ENCODE measurements at places on chromosomes 7 and 10.

DNA sequence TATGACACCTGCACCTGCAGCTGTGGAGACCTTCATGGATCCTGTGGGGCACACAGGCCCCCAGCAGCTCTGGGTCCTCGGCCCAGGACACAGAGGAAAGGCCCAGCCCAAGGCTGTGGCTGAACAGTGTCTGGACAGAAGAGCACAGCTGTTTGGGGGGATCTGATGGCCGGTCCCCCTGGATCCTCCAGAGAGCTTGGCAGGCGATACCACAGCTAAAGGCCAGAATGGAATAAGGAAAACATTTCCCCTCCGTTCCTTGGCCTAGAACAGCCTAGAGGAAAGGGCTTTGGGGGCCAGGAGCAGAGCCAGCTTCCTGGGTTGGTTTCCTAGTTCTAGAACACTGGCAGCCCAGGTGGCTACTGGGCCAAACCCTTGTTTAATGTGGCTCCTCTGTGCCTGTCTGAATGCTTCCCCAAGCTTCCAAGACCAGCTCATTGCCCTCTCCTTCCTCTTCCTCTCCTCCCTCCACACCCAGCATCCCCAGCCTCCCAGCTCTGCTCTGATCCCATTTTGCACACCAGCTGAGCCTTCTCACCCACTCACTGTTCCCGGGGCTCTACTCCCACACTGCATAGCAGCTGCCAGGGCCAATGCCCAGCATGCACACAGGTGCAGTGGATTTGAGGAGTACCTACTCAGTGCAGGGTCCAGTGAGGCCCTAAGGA is 46.9 kb downstream of the GPAM start:
- DNase-seq = no peak

DNA sequence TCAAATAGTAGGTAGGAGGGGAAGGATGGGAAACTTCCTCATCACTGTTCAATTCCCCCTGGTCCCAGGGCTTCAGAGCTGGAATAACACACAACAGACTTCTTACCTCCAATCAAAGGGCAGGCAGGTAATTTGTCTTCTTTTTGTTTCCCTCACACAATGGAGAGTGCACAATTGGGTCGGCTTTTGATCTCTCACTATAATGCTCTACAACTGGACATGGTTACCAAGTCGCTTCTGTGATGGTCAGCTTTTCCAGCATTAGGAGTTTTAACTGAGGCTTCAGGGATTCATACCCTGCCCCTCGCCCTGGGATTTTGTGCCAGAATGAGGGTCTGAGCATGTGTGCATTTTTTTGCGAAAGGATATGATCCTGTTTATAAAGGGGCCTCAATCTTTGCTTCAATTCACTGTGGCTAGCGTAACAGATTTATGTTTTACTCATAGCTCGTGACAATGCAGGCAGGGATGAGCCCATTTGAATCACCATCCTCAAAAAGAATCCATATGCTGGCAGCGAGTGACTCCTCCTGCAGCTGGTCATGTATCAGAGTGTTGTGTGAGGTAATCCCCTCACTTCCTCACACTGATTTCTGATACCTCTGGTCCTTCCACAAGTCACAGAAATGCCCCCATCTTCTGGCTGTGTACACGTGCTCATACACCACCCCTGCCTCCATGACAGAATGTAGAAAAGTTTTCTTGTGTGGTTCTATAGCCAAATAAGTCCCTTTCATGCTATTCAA is 189.6 kb downstream of the CTTNBP2 start:
- DNase-seq = no peak

- DNase-seq = no peak
Measured at GRCh38 chr10:71622154-71622526, 97.4 kb downstream of the C10orf105 start.

DNA sequence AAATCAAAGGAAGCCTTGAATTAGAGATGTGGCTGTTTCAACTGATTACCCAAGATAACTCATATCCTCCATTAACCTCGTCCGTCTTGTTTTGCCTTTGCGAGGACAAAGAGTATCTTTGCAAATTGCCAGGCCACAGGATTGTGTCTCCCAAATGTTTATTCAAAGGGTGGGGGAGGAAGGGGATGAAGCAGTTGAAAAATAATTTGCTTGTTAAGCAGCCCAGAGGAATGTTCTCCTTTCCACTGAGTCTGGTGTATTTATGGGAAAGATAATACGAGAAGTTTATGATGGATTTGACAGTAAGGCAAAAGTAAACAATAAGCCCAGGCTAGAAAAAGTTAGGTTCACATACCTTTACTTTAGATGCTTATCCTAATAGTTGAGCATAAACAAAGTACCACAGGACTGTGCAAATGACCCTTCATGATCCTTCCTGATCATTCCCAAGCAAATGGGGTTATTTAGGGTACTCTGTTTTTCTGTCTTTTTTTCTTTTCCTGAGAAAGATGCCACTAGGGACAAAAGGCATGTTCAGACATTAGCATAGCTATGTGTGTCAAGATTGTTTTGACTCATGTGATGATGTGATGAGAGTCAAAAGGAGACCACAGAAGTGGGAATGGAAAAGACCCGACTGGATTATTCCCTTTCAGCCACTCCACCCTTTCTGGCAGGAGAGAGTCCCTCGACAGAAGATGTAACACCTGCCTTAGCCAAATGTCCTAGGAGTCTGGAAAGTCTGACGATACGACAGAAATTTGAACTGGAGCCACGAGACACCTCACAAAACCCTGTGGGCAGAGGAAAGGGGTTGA is 243.0 kb upstream of the GLI3 start:
- DNase-seq = no peak

DNA sequence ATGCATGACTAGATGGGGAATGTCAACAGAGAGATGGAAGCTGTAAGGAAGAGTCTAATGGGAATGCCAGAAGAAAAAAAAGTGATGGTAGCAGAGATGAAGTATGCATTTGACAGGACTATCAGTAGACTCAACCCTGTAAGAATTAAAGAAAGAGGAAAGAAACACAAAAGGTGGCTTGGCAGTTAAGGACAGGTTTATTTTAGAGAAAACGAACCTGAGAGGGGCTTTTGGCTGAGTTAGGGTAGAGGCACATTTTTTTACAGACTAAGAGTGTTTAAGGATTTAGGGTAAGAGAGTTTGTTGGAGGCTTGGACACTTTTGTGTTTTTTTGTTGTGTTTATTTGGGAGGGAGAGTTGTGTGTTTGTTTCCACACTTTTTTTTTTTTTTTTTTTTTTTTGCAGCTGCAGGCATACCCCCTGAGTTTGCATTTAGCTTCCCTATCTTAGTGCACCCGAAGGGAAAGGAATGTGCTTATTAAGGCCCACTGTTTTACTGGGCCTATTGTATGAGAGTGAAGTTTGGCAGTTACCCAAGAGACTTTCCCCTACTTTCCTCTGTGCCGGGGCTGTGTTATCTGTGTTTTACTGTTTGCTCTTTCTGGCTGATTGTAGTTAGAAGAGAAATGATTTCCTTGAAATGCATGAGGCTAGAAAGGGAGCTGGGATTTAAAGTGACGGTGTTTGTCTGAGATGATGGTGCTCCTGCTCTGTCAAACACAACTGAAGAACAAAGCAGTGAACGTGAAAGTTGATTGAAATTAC is 32.0 kb downstream of the NPVF start:
- no peak for DNase-seq

DNA sequence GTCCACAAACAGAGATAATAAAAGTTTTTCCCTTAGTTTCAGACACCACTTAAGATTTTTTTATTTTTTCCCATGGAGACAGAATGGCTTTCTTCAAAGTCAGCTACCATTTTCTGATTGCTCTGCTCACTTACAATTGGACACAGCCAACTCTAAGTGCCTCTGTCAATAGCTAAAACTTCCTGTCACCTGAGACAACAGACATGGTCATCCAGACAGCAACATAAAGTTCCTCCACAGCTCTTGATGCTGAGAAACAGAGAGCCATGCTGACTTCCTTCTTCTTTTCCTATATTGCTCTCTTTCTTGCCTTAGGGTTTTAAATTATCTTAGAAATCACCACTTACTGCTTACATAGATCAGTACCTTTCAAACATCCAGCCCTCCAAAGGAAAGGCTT is 12.0 kb downstream of the ZNF800 start:
- DNase-seq = no peak

DNA sequence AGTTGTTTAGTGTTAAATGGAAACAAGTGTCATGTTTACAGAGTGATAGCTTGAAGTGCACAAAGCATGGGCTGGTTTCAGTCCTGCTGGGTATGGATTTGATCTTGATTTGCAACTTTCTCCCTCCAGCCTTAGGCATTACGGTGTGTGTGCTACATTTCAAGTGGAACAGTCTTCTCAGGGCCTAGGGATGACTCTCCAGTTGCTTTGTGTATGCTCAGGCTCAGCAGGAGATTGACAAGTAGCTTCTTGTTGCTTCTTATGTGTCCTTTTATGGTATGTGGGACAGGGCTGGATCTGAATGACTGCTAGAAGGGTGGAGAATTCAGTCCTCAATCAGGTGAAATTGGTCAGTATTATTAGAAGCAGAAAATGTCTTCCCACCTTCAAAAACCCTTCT is 51.3 kb upstream of the PLEKHA1 start:
- DNase-seq = no peak

GRCh38 chr10:26214551-26215395 is 1.8 kb upstream of the GAD2 start:
- DNase-seq = no peak

DNA sequence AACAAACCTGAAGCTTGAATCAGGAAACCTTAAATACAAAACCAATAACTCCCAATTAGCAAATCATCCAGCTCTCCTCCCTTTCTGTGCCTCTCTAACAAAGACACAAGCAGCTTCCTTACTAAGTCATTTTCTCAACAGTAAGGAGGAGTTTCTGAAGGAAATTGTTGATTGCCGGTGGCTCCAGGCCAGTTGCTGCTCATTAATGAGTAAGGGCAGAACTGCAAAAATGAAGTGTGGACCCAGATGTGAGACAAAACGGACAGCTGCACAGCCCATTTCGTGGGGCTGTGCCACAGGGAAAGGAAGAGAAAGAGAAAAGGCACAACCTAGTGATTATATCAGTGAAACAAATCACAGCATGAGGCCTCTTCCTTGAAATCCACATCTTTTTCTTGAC is 42.8 kb upstream of the RHOBTB1 start:
- DNase-seq = no peak

DNA sequence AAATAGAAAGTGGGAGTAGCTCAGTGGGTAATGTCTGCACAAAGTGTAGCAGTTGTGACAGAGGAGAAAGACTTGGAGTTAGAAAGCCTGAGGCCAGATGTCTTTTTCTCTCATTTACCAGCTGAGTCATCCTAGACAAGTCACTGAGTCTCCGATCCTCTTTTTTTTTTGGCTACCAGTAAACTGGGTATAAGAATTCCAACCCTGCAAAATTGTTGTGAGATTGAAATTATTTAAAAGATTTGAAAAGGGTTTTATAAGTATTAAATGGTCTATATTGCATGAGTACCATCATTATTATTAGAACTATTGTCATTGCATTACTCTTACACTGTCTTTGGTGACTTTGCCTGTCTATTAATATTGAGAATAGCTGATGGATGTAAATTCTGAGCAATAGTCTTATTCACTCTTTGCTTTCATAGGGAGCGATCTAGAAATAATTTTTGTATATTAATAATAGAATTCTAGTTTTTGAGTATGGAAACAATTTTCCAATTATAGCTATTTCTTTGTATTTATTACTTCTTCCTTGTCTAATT is 74.0 kb downstream of the ARID5B start:
- no peak for DNase-seq

DNA sequence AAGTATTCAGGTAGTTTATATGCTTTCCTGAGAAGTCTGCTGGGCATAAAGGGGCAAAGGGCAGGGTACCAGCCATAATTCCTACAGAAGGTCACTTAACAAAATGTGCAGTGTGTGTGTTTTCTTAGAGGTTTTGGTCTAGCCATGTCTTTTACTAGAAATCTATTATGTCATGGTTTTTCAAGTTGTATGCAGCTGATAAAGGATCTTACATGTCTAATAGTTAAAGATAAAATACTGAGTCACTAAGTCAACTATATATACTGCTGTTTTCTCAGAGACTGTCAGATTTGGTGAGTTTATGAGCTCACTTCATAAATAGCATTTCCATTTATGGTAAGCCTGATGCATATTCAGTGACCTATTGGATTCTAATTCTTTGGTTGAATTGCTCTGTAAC is 7.7 kb downstream of the CASP2 start:
- no peak for DNase-seq

- no peak for DNase-seq
Measured at GRCh38 chr10:26221541-26221940, 5.0 kb downstream of the GAD2 start.

DNA sequence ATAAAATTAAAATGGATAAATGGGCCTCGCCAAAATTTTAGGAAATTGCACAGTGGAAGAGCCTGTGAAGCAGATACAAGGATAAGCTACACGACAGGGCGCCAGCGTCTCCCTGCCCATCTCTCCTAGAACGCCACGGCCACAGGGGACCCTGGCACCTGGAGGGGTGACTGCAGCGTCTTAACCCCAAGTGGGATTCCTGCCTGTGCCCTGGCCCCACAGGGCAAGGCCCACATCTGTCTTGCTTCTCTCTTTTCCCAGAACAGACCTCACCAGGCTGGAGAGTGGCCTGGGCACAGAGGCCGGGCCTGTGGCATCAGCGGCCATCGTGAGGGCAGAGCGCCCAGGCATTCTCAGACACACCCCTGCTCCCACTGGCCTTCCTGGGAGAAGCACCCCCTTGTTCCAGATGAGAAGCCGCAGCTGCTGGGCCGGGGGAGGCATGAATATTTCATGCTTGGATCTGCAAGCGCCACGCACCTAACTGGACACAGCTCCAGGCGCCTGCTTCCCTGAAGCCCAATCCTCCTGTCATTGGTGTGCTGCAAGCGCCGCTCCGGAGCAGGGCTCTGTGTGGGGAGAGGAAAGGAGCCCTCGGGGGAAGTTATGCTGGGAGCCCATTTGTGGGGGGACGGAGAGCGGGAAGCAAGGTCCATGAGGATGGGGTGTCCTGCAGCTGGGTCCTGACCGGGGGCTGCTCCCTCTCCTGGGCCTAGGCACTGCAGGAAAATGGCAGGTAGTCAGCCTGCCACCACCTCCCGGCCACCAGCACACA is 153.5 kb downstream of the ELFN1 start:
- no peak for DNase-seq

GRCh38 chr7:100483090-100483721 is 521 bp upstream of the NYAP1 start:
- DNase-seq = peak; percentile 22

DNA sequence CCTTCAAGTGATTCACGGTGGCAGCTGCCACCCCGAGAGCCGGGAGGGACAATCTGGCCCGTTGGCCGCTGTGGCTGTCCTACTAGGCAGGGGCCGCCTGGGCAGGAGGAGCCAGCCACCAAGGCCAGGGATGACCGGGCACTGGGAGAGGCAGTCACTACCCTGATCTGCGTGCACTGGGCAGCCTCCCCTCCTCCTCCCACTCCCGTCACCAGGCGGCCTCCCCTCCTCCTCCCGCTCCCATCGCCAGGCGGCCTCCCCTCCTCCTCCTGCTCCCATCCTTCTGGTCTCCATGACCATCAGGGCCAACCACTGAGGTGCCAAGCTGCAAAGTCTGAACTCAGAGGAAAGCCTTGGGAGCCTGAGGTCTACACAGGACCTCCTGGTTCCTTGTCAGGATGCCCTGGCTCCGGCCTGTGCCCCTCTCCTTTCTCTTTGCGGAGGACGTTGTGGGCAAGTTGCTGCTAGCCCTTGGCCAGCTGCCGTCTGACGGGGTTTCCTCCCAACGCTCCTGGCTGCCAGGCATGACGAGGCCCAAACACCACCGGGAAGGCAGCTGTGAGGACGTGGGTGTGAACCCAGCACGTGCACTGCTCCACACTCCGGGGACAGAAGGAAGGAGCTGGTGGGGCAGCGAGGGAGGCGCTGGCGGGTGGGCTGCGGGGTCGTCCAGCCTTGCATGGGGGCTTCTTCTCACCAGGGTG is 131.1 kb downstream of the WDR37 start:
- no peak for DNase-seq

- no peak for DNase-seq
Measured at GRCh38 chr7:76065016-76065612, 17.2 kb downstream of the MDH2 start.

Data from NCI-H187 (cell line).